ENCODE measurements at places on chromosomes 7 and 10.

DNA sequence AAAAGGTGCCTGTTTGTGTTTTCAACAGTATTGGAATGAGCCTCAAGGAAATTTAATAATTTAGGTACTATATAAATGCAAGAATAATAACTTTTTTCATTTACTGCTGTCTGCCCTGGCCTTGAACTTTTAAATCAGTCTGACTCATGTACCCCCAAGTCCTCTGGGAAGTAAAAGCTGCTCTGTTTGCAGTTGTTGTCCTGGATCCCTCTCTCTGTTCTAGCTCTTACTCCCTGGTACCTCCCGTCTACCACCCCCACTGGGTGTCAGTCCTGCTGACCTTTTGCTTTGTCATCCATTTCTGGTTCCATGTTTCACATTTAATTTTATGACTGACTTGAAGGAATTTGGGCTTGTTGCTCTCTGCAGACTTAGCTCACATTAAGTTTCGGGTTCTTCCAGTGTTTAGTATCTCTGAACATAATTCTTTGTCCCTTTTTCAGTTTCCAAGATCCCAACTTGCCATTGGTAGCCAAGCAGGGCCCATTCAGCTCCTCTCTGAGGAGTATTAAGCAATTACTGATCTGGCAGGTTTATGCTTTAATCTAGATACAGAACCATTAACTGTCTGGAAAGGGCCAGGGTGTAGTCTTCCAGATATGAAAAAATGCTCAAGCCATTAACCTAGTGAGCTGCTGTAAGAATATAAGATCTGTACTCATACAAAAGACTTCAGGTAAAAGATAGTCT is 208.7 kb upstream of the FAM3C start:
- DNase-seq: no peak

- peak; percentile 22 for DNase-seq
Observed at GRCh38 chr7:44461387-44461786, 29.1 kb downstream of the NUDCD3 start.

GRCh38 chr7:28784171-28784902 is 173.8 kb downstream of the TRIL start:
- no peak for DNase-seq

DNA sequence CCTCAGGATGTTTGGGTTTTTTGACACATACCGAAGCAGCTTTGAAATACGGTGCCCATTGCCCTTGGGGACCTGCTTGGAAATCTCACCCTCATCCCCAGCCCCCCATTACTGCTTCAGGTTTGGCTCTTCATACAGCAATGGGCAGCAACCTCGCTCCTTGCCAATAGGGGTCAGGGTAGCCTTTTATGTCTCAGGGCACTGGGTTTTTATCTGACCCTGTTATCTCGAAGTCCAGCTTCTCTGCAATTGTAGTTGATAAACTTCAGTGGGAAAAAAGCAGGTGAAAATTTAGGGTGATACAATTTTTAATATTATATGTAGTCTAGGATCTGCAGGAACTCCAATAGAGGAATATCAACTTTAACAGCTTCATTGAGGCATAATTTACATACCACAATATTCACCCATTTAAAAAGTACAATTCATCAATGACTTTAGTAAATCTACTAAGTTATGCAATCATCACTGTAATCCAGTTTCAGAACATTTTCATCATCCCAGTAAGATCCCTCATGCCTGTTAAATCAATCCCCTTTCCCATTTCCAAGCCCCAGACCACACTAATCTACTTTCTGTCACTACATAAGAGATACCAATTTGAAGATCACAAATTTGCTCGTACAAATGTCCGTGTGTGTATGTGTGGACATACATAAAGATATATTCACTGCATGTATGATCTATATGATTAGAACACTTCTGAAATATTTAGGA is 386.2 kb downstream of the KCNMA1 start:
- no peak for DNase-seq

DNA sequence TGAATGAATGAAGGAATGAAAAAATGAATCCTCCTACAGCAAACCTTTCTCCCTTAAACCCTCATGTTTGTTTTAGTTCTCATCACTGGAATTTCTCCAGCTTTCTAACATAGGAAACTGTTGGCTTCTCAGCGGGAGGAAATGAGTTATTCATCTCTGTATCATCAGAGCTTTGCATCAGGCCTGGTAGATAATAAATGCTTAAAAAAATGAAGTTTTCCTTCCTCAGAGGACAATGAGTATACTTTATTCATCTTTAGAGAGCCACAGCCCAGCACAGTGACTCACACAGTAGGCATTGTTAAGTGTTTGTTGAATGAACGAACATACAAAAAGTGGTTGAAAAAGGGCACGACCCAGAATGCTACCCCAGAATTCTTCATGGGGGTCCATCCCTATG is 62.6 kb downstream of the COL13A1 start:
- DNase-seq: no peak

- no peak for DNase-seq
Observed at GRCh38 chr7:15985587-15986384, 299.3 kb upstream of the MEOX2 start.

GRCh38 chr10:64275774-64276173 is 754.6 kb downstream of the REEP3 start:
- no peak for DNase-seq

DNA sequence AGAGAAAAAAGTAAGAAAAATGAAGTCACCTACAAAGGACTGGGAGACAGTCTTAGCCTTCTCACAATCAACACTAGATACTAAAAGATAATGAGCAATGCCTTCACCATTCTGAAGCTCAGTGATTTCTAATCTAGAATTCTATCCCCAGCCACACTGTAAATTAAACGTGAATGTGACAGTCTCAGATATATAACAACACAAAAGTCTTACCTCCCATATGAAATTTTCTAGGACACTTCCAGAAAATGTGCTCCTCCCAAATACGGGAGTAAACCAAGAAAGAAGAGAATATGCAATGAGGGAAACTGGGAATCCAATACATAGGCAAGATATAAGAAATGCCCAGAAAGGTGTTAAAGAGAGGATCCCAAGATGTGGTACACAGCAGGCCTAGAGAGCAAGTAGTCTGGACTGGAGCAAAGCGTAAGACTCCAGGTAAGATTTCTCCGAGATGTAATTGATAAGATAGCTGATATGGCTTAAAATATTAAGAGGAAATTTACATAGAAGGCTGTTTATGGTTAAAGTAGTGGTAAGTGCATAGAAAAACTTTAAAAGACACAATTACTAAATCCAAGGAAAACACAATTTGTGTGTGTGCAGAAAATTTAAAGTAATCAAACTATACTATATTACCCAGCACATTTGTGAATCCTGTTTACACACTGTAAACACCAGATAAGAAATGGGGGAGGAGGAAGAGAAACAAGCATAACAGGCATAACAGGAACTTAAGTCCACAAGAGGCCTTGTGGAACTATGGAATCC is 44.1 kb downstream of the SGMS1 start:
- DNase-seq: no peak

- DNase-seq: peak; percentile 15
Observed at GRCh38 chr10:102869258-102870198, at the start of gene AS3MT. TSS of gene AS3MT (plus strand) at chr10:102869470. CDS start at chr10:102869593, 123 bp downstream.

GRCh38 chr7:70068531-70068930 is 470.3 kb downstream of the AUTS2 start:
- DNase-seq: no peak

GRCh38 chr7:94512735-94513564 is 3.3 kb downstream of the CASD1 start:
- no peak for DNase-seq

GRCh38 chr7:91324663-91325062 is 60.4 kb downstream of the FZD1 start:
- DNase-seq: no peak

DNA sequence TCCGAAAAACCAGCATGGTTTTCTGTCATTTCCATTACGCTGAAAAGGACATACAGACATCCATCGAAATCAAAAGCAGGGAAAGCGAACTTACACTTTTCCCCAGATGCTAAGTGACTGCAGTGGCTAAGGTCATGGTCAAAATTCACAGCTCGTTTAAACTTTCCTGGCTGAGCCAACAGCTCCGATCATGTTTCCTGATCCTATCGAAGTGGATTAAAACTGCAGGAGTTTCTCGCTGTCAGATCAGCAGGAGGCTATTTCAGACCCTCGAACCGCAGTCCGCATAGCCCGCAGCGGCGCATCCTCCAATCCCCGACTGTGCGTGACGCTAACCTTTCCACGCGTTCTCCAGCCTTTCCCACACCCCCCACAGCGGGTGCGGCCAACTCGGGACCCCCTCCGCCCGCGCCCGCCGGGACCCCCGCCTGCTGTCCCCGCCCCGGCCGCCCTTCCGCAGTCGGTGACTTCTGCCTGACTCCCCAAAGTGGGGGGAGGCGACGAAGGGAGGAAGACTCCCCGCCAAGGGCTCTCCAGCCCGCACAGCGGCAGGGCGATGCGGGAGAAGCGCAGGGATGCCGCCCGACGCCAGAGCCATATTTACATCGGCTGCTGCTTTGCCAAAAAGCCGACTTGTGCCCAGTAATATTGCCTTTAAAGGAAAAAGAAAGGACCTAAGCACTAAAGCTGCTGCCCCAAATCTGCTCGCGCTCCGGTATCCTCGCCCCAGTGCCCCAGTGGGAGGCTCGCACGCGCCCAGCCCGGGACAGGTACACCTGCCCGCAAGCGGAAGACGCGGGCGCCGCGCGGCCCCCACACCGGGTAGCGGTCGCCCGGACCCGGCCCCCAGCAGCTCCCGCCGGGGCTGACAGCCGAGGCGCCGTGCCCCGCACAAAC is 1.2 kb downstream of the PIP4K2A start:
- DNase-seq: peak; percentile 54

GRCh38 chr7:39951226-39952194 is 1.5 kb downstream of the CDK13 start:
- peak; percentile 65 for DNase-seq

DNA sequence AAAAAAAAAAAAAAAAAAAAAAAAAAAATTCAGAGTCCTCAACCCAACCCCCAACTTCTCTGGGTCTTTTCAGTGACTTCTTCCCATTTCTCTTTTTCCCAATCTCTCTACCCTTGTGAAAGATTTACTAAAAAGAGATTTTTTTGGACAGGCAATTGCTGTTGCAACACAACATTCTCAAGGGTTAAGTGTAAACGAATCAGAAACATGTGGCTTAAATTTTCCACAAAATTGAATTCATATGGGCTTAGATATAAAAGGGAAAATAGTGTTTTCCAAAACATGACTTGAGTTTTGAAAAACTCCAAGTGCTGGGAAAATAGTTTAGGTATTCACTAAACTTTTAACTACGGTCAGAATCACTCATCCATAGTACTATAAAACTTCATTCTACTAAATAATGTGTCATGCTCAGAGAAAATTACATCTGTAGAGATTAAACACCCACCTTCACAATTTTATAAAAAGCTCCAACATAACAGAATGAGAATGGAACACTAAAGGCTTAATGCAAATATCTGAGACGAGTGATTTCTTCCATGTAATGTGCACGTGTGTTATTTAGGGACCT is 643.1 kb downstream of the PARD3 start:
- DNase-seq: no peak

- no peak for DNase-seq
Observed at GRCh38 chr7:20007510-20007909, 209.7 kb downstream of the MACC1 start.

GRCh38 chr10:99927721-99928280 is 81.9 kb downstream of the DNMBP start:
- peak; percentile 45 for DNase-seq

DNA sequence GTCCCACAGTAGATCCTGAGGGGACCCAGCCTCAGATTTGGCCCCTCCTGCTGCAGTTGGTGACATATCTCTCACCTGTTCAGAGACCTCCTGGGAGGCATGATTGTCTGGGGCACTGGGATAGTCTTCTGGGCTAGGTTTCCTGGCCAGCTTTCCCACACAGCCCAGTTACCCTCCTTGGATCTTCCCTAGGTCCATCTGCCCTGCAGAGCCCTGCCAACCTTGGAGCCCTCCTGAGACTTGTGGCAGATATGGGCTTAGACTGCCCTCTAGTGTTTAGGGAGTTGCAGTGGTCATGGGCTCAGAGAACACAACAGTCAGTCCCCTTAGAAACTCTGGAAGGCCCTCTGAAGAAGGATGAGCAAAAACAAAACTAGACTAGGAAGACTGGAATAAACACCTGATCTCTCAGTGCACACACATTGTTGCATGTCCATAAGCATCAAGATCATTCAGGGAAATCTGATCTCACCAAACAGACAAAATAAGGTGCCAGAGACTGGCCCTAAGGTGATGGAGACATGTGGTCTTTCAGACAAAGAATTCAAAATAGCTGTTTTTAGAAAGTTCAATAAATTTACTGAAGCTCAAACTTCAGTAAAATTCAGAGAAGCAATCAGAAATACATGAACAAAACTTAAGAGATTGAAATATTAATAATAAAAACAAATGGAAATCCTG is 324.6 kb downstream of the ATRNL1 start:
- DNase-seq: peak; percentile 65

DNA sequence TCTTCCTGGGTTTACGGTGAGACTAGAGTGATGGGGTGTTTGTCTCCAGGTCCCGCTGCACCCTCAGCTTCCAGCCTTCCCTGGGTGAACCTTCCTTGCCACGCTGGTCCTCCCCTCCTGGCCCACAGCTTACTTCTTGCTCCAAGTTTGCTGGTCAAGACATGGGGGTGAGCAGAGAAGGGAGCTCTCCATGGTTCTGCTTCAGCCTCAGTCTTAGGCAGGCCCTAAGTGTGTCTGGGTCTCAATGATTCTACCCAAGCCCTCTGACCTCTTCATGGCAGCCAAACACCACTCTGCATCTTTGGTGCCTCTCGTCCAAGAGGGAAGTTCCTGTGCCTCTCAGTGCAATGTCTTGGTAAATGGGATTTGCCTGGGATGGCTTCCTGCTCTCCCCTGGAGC is 356.5 kb upstream of the KLF6 start:
- no peak for DNase-seq

DNA sequence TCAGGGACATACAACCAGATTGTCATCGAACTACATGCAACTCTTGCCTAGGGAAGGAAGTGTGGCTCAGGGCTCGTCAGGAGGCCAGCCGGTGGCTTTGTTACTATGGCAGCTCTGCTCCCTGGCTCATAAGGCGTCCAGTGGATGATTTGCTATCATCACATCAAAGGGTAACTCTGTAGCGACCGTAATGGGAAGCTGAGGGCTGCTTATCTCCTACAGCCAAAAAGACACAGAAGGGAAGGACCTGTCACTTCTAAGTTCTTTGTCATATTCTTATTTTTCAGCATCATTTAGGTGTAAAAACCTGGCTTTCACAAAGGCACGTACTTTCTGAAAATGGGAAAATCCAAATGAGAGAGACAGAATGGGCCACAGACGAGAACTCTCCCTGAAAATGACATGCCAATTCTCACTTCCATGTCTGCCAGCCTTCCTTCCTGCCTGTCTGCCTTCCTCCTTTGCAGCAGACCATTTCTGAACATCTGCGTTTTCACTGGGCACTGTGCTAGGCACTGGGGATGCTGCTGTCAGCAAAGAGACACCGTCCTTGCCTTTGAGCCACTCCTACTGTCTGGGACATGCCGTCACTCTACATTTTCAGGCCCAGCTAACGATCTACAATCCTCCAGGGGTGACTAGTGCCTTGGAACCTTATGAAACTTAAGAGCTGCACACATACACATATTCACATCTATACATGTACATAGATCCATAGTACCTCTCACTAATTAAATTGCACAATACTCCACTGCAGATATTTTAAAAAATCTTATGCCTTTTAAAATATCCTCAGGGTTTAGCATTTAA is 26.9 kb downstream of the ENKUR start:
- DNase-seq: peak; percentile 59
